ENCODE measurements at places on chromosomes 7 and 10. TPM values are rescaled to one million over a fixed set of nuclear protein-coding genes. Genes with fewer than 3 reads are reported as not detected.

Gene OGDHL
- total RNA-seq = 35.1 TPM

Gene EN2
- not detected for total RNA-seq

Gene TUBB8
- 2.4 TPM for total RNA-seq

Gene PLEKHS1
- total RNA-seq = not detected

Gene EXOC6
- 5.0 TPM for total RNA-seq

Gene PCLO
- total RNA-seq = 4.2 TPM

Gene CDNF
- 1.4 TPM for total RNA-seq

Gene IFRD1
- 31.2 TPM for total RNA-seq

Gene GBF1
- total RNA-seq = 32.4 TPM

DNA sequence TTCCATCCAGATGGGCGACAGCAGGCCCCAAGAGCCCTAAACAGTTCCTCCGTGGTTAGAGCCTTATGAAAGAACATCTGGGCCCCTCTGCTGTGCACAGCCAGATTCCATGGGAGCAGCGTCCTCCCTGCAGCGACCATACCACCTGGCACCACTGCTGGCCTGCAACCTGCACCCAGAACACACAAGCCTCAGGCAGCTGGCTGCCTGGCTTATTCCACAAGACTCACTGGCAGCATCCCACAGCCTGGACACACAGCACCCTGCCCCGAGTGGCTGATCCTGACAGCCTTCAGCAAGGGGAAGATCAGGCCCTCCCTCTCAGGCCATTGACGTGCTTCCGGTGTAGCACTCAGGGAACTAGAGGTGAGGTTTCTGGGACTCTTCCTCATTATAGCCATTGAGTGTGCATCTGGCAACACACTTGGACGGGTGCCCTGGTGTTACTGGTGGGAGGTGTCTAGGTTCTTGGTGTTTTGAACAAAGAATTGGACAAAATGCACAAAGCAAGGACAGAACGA lies 33.7 kb upstream of the ERCC6 start:
- DNase-seq = no peak

DNA sequence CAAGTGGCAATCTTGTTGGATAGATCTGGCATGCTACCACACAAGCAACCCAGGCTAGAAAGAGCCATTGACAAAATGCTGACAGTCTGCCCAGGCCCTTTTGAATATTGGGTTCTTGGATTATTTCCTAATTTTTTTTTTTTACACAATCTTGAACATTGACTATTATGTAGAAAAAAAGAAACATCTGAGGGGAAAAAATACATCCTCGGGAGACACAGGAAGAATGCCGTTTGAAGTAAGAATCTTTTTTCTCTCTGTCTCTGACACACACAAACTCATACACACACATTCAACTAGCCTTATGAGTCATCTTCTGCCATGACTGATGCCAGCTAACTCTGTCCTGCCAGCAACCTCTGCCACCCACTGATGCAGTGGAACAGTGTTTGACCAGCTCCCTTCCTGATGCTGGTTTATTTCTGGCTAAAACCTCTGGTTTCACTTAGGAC lies 47.2 kb downstream of the SORBS1 start:
- DNase-seq = no peak

GRCh38 chr10:8061274-8062211 lies 7.1 kb downstream of the GATA3 start:
- DNase-seq = no peak

DNA sequence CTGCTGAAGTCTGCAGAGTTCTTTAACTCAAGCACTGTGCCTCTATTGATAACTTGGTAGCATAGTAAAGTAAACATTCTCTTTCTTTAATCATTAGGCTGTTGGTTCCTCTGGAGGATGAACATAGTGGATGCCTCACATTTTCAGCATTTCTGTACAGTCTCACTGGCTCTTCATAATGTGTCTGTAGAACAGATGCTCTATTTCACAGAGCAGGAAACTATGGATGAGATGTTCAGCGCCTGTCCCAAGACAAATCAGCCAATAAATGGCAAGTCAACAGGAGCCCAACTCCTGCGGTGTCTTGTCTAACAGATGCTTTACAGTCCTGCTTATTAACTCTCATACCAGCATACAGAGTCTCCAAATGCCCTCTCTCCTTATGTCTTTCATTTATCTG lies 36.5 kb downstream of the NRBF2 start:
- no peak for DNase-seq

- DNase-seq = peak; percentile 47
Measured at GRCh38 chr7:1400371-1400770, 58.9 kb downstream of the MICALL2 start.

- DNase-seq = no peak
Measured at GRCh38 chr7:136971776-136972175, 103.3 kb downstream of the CHRM2 start.

DNA sequence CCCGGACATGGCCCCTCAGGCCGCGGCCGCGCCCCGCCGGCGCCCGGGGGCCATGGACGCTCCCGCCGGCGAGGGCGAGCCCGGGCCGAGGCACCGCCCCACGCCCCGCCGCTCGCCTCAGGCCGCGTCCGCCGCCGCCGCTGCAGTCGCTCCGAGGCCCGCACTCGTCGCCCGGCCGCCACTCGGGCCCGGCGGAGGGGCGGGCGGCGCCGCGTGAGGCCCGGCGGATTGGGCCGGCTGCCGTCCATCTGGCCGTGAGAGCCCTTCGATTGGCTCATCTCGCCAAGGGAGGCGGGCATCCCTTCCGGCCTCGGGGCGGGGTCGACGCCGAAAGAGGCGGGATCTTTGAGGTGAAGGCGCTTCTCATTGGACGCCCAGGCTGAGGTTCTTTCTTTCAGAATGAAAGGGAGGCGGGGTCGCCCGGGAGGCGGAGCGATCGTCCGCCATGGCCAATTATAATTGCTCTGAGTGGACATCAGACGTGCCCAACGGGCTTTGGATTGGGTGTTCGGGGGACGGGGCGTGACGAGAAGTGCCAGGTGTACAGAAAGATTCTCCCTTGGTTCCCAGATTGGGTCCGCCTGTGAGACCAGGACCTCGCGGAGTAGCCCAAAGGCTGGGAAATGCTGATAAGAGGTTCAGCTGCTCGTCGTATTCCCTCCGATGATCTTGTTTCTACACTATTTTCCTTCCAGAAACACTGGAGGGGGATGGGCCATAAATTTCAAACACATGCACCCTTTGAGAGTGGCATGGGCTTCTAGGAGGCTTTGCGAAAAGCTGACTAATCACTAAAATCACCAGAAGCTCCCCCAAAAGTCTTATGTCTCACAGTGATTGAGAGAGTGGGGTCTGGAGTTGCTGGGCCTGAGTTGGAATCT lies at the start of gene GNA12:
GNA12 (minus strand) TSS at position 156 of the 881 bp plus-strand sequence; CDS start at position 9, 147 bp downstream.
- peak; percentile 99 for DNase-seq

DNA sequence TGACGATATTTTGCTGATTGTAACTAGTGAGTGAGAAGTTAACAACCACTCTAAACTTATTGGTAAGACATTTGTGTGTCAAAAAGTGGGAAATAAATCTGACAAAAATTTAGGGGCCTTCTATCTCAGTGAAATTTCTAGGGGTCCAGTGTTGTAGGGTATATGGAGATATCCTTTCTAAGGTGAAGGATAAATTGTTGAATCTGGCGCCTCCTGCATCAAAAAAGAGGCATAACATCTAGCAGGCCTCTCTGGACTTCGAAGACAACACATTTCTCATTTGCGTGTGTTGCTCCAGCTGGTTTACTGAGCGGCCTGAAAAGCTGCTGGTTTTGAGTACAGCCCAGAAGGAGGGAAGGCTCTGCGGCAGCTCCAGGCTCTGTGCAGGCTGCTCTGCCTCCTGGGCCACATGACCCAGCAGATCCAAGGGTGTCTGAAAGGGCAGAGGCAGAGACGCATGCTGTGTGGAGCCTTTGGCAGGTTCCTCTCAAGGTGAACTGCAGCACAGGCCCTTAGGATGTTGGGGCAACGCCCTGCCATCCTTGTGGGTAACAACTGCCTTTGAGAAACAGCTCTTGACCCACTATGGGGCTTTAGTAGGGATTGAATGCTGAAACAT lies 72.4 kb downstream of the LMBR1 start:
- no peak for DNase-seq

GRCh38 chr7:22675917-22676343 lies 51.1 kb upstream of the IL6 start:
- no peak for DNase-seq

GRCh38 chr10:69239816-69240434 lies 19.8 kb downstream of the HKDC1 start:
- DNase-seq = no peak

GRCh38 chr7:47149971-47150370 lies 431.9 kb downstream of the TNS3 start:
- no peak for DNase-seq

- DNase-seq = no peak
Measured at GRCh38 chr7:158263110-158263963, 324.3 kb downstream of the PTPRN2 start.

DNA sequence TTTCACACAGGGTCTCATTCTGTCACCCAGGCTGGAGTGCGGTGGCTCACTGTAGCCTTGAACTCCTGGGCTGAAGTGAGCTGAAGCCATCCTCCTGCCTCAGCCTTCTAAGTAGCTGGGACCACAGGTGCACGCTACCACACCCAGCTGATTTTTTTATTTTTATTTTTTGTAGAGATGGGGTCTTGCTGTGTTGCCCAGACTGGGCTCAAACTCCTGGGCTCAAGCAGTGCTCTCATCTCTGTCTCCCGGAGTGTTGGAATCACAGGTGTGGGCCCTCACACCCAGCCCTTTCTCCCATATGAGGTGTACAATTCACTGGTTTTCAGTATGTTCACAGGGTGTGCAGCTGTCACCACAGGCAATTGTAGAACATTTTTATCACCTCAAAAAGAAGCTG lies 5.2 kb downstream of the INPP5A start:
- DNase-seq = no peak

- DNase-seq = no peak
Measured at GRCh38 chr7:38310591-38311101, 37.2 kb upstream of the TARP start.

DNA sequence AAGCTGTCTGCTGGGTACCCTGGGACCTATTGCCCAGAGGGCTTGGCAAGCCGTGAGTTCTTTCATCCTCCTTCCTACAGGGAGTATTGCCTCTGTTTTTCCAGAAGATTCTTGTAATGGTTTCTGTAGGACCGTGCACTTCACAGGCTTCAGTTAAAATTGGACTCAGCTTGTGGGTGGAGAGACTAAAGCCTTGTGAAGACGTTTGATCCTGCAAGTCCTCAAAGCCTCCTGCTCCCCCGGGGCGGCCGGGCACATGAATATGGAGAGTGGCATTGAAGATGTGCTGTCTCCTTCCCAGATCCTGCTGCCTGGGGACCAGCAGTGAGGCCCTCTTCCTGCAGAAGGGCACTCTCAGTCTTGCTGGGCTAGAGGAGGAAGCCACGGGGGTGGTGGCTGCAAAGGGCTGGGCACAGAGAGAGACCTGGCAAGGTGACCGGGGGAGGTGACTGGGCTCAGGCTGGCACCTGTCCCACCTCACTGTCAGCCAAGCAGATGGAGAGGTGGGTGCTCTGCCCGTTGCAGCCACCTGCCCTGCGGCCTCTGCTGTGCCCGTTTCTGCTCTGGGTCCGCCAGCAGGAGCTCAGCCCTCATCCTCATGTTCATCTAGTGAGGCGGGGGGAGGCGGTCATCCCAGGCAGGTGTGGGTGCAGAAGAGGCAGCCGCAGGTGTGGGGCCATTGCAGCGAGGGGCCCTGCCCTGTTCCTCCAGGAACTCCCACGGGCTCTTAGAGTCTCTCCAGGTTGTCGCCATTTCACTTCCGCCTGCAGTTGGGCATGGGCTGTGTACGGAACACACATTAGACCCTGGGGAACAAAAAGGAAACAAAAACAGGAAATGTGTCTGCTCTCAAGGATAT lies 55.7 kb downstream of the TMEM209 start:
- DNase-seq = no peak

GRCh38 chr7:111834367-111834766 lies 272.1 kb upstream of the IMMP2L start:
- DNase-seq = no peak

DNA sequence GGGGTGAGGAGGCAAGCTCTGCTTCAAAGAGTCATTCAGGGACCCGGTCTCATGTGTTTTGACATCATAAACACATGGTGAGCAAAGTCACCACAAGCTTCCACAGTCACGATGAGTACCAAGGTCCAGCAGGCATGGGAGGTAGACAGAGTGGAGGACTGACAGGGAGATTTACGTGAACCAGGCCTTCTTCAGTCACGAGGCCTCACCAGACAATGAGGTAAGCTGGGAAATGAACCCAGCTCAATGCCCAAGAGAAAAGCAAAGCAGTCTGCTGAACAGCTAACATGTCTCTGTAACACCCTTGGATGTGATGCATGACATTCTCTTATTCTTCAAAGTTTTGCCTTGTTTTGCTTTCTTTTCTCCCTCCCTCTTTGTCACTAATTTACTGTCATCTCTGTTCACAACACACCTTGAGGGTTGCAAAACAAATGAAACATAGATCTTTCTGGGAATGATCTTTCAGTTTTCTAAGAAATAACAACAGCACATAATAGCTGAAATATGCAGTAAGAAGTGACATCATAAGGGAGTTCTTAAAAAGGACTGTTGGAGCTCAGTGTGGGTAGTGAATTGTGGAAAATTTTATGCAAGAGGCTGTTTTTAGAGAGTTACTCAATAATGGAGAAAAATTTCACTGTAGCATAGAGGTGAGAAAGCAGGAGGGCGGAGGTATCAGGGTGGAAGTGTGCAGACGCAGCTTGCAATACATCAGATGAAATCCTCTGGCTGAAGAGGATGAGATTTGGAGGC lies 9.0 kb downstream of the PPP1R17 start:
- DNase-seq = no peak

DNA sequence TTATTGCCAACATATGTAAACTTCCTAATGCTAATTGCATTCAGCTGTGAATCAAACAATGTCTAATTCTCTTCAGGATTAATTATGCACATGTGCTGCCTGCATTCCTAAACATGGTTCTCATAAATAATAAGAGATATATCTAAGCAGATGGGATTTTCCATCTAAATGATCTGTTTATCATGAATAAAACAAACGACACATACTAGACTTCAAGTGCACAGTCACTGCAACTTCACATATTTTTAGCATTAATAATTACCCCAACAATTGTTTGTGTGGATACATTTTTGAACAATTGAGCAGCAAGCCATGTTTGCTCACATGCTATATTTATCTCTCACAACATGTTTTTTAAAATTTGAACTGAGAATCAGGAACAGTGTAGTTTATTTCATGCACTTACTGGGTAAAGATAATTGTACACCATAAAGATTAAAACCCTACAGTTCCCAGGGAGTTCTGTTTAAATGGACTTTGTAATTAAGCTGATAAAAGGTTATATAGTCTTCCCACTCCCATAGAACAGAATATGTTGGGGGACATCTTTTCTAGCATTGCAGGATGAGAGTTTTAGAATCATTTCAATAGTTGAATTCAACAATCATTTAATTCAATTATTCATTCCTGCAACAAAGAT lies 378.5 kb downstream of the MDFIC start:
- DNase-seq = no peak

DNA sequence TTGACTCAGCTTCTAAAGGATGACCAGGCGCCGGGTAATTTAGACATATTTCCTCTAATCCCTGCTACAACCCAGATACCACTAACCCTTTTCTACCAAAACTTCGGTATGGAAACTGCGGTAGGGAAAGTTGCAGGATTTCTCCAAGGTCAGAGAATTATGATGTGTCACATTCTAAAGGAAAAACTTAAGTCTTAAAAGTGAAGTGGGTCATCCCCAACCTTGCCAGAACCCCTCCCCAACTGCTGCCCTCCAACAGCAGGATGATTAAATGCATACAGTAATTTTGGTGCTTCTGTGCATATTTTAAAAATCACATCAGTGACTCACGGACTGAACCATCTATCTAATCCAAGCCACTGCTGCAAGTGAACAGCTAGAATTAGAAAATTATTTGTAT lies 52.7 kb downstream of the GRB10 start:
- no peak for DNase-seq
